ENCODE measurements at places on chromosomes 6 and 20. TPM values are rescaled to one million over a fixed set of nuclear protein-coding genes. Genes with fewer than 3 reads are reported as not detected.

DNA sequence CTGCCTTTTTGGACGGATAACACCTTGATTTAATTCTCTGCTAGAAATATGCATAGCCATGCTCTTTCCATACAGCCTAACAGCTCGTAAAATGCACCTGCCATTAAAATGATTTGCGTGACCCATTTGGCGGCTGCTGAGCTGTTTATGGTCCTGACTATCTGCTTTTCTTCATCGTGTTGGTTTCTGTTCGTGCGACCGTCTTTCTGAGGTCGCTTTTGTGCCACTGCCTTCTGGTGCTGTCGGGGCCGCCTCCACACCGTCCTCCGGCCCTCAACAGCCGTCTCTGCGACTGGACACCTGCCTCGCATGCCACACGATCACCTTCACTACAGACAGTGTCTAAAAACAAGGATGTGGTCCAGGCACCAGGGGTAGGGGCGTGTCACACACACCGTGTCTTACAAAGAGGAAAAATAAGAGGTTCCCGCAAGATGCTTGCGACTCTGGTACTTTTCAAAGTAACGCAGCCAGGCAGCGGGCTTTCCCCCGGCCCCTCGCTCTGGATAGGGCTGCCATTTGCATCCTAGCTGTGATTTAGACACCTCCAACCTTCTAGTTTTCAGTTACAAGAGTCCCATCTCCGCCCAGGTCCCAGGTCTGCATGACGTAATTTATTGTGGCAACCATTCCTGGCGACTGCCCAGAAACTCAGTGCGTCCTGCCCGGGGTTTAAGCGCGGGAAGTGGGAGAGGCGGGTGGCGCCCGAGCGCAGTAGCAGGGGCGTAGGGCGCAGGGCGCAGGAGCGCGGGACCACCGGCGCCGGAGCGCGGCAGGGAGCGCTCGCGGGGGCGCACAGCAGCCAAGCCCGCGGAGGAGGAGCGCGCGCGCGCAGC is at the start of gene STMND1:
TSS of gene STMND1 (plus strand) at position 629 of the 836 bp plus-strand sequence. CDS start 208 bp downstream, outside the sequence.
- DNase-seq: peak; percentile 18
- H3K27me3 ChIP-seq: peaks cover 59% of the 10 kb centered on the region
- H3K4me1 ChIP-seq: peaks cover 6% of the 10 kb centered on the region
- H3K36me3 ChIP-seq: no peaks in the 10 kb centered on the region
- H3K27ac ChIP-seq: no peak within 1 kb of the TSS
- peak within 1 kb of the TSS; percentile 60 for H3K4me3 ChIP-seq

GRCh38 chr6:132218059-132218696 is 183.1 kb downstream of the MOXD1 start:
- DNase-seq: no peak
- H3K4me1 ChIP-seq: no peaks in the 10 kb centered on the region
- H3K27ac ChIP-seq: no peak overlapping the region
- peaks cover 5% of the 10 kb centered on the region for H3K27me3 ChIP-seq

GRCh38 chr6:107396211-107396610 is 63.2 kb downstream of the PDSS2 start:
- H3K27me3 ChIP-seq: no peaks in the 10 kb centered on the region
- DNase-seq: no peak
- H3K27ac ChIP-seq: no peak overlapping the region

BAK1 gene
- total RNA-seq: 43.3 TPM

- H3K27me3 ChIP-seq: peaks cover 2% of the 10 kb centered on the region
- H3K27ac ChIP-seq: no peak overlapping the region
- H3K36me3 ChIP-seq: peaks cover 18% of the 10 kb centered on the region
- no peak for DNase-seq
- H3K4me3 ChIP-seq: no peak overlapping the region
These were observed 26.3 kb downstream of the LHFPL5 start for GRCh38 chr6:35831257-35832007.

VWA7 gene
- 1.5 TPM for total RNA-seq

DCDC2 gene
- total RNA-seq: 0.23 TPM

SPATA25 gene
- 1.0 TPM for total RNA-seq
